ENCODE measurements at places on chromosomes 5 and 9. TPM values are rescaled to one million over a fixed set of nuclear protein-coding genes. Genes with fewer than 3 reads are reported as not detected.

GRCh38 chr5:90546216-90546837 lies 12.3 kb upstream of the ADGRV1 start:
- peaks cover 17% of the 10 kb centered on the region for H3K27me3 ChIP-seq
- H3K4me1 ChIP-seq, result no peaks in the 10 kb centered on the region
- H3K36me3 ChIP-seq, result no peaks in the 10 kb centered on the region
- H3K4me3 ChIP-seq, result no peak overlapping the region
- no peak for DNase-seq
- H3K27ac ChIP-seq, result no peak overlapping the region

GRCh38 chr5:26805076-26805475 lies 233.3 kb downstream of the CDH9 start:
- no peak overlapping the region for H3K27ac ChIP-seq
- H3K4me1 ChIP-seq, result no peaks in the 10 kb centered on the region

- peaks cover 47% of the 10 kb centered on the region for H3K36me3 ChIP-seq
- H3K27ac ChIP-seq, result no peak overlapping the region
- no peak for DNase-seq
These were observed 72.0 kb downstream of the GPR21 start for GRCh38 chr9:123105490-123105889.

- no peak overlapping the region for H3K4me3 ChIP-seq
- H3K27me3 ChIP-seq, result no peaks in the 10 kb centered on the region
- H3K4me1 ChIP-seq, result peaks cover 18% of the 10 kb centered on the region
These were observed 39.4 kb downstream of the MRPS27 start for GRCh38 chr5:72280581-72281069.

LNPEP gene
- 23.5 TPM for total RNA-seq

SIT1 gene
- total RNA-seq, result not detected

NTNG2 gene
- total RNA-seq, result not detected

EFNA5 gene
- total RNA-seq, result 22.6 TPM

Measured in endothelial cell of umbilical vein (primary cell).